ENCODE measurements at places on chromosomes 2 and 18.

- no peaks in the 10 kb centered on the region for H3K36me3 ChIP-seq
- no peak overlapping the region for H3K4me3 ChIP-seq
- no peaks in the 10 kb centered on the region for H3K27me3 ChIP-seq
- no peak for DNase-seq
Observed at GRCh38 chr2:98296440-98296839, 49.8 kb upstream of the CNGA3 start.

DNA sequence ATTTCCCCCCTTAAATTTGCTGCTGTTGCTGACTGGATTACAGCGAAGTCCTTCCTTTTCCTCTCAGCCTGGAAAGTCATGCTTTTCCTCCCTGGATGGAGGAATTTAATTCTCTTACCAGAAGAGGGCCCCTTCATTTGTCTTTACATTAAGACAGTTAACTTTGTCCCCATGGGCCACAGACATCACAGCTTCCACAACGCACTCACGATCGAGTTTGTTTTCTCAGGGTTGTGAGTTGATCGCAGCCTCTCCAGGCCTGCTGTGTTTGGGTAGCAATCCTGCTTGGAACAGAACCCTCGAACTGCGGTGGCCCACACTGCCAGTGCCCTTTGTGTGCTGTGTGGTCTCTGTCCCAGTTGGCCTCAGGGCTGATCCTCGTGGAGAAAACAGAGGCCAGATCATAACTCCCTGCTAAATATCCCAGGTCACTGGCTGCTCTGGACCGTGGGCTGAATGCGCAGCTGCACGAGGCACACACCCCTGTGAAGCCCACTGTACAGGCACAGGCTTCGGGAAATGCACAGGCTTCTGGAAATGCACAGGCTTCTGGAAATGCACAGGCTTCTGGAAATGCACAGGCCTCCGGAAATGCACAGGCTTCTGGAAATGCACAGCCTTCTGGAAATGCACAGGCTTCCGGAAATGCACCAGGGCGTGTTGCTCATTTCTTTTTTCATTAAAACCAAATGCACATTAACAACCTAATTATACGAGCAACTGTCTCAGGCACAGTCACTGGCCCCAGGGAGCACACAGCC, 2.2 kb upstream of the PDIA6 start:
- no peaks in the 10 kb centered on the region for H3K36me3 ChIP-seq
- peaks cover 2% of the 10 kb centered on the region for H3K27me3 ChIP-seq
- peak; percentile 50 for DNase-seq
- H3K27ac ChIP-seq, result peak overlapping the region; percentile 5

GRCh38 chr2:23691565-23691964, 235.4 kb downstream of the ATAD2B start:
- peaks cover 3% of the 10 kb centered on the region for H3K36me3 ChIP-seq
- no peaks in the 10 kb centered on the region for H3K4me1 ChIP-seq
- H3K27me3 ChIP-seq, result no peaks in the 10 kb centered on the region
- no peak for DNase-seq
- no peak overlapping the region for H3K4me3 ChIP-seq

DNA sequence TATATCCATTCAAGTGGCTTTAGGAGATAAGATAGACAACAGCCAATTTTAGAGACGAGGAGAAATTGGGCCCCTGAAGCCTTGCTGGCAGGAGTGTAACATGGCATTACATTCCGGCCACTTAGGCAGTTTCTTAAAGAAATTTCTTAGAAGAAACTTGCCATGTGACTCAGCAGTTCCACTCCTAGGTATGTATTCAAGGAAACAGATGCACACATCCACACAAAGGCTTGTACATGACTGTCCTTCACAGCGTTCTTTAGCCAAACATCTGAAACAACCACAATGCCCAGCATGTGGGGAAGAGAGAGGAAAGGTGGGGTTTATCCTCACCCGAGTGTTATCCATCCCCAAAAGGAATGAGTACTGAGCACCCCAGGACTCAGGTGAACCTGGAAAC, 107.1 kb downstream of the NFATC1 start:
- H3K27me3 ChIP-seq, result no peaks in the 10 kb centered on the region
- peaks cover 27% of the 10 kb centered on the region for H3K4me1 ChIP-seq
- H3K4me3 ChIP-seq, result no peak overlapping the region
- peak; percentile 45 for DNase-seq
- no peaks in the 10 kb centered on the region for H3K36me3 ChIP-seq

- no peak overlapping the region for H3K27ac ChIP-seq
- H3K4me1 ChIP-seq, result peaks cover 21% of the 10 kb centered on the region
- no peak overlapping the region for H3K4me3 ChIP-seq
Observed at GRCh38 chr2:98867539-98868309, 68.3 kb downstream of the CRACDL start.

DNA sequence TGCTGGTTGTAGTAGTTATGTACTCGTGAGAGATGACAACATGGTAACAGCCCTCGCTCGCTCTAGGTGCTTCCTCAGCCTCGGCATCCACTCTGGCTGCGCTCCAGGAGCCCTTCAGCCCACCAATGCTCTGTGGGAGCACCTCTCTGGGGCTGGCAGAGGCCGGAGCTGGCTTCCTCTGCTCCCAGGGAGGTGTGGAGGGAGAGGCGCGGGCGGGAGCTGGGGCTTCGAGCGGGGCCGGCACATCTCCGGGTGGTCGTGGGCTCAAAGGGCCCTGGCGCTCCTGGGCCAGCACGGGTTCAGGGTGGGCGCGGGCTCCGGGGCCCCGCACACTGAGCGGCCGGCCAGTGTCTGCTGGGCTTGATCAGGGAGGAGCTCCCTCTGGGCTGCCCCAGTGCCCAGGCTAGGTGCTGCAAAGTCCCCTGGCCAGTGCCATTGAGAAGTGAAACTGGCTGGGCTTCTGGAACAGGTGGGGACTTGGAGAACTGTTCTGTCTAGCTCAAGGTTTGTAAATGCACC, 1012.1 kb downstream of the CNTNAP5 start:
- no peaks in the 10 kb centered on the region for H3K27me3 ChIP-seq
- no peaks in the 10 kb centered on the region for H3K36me3 ChIP-seq
- DNase-seq, result no peak
- no peaks in the 10 kb centered on the region for H3K4me1 ChIP-seq
- H3K4me3 ChIP-seq, result no peak overlapping the region
- H3K27ac ChIP-seq, result no peak overlapping the region

GRCh38 chr2:176536439-176537133, 267.3 kb downstream of the MTX2 start:
- H3K27me3 ChIP-seq, result no peaks in the 10 kb centered on the region
- H3K36me3 ChIP-seq, result no peaks in the 10 kb centered on the region
- H3K4me3 ChIP-seq, result no peak overlapping the region
- no peak overlapping the region for H3K27ac ChIP-seq
- DNase-seq, result no peak
- H3K4me1 ChIP-seq, result no peaks in the 10 kb centered on the region

DNA sequence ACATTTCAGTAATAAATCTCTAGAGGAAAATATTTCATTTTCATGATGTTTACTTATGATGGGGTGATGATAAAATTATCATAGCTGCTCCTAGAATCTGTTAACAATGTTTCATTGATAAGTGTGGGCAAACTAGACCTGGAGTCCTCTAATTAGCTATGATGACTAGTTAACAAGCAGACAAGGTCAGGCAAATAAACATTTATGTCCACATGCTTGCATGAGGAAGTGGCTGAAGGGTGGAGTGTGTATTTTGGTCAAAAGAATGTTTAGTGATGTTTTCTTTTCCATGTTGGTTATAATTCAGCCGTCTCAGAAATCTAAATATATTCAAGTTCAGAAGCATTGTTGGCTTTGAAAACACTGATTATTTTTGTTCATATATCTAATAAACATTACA, 99.9 kb upstream of the FN1 start:
- H3K4me1 ChIP-seq, result peaks cover 34% of the 10 kb centered on the region
- no peak overlapping the region for H3K4me3 ChIP-seq
- H3K27ac ChIP-seq, result peak overlapping the region; percentile 9
- H3K36me3 ChIP-seq, result no peaks in the 10 kb centered on the region
- DNase-seq, result peak; percentile 59

DNA sequence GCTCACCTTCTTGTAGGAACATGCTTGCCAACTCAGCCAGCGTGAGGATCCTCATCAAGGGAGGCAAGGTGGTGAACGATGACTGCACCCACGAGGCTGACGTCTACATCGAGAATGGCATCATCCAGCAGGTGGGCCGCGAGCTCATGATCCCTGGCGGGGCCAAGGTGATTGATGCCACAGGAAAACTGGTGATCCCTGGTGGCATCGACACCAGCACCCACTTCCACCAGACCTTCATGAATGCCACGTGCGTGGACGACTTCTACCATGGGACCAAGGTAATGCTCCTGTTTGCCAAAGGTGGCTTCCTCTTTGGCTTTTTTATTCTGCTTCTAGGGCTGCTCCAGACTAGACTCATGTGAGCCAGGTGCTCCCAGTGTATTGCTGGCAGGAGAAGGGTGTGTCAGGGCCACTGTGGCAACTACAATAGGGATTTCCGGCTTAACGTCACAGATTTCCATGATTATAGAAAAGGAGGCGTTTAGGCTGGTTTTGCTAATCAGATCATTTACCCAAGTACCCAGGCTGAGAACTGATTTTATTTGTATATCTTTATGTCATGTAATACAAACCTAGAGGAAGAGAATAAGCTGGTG, 50.6 kb downstream of the DPYSL5 start:
- DNase-seq, result no peak
- no peaks in the 10 kb centered on the region for H3K4me1 ChIP-seq
- peaks cover 11% of the 10 kb centered on the region for H3K27me3 ChIP-seq

GRCh38 chr2:174121612-174122011, 126.7 kb downstream of the OLA1 start:
- no peaks in the 10 kb centered on the region for H3K27me3 ChIP-seq
- no peak overlapping the region for H3K4me3 ChIP-seq
- no peak overlapping the region for H3K27ac ChIP-seq
- H3K36me3 ChIP-seq, result no peaks in the 10 kb centered on the region
- DNase-seq, result peak; percentile 34

GRCh38 chr2:18814387-18814786, 225.0 kb upstream of the NT5C1B start:
- no peak overlapping the region for H3K27ac ChIP-seq
- H3K36me3 ChIP-seq, result no peaks in the 10 kb centered on the region
- no peaks in the 10 kb centered on the region for H3K4me1 ChIP-seq
- no peak for DNase-seq

- no peaks in the 10 kb centered on the region for H3K4me1 ChIP-seq
- DNase-seq, result no peak
- H3K27ac ChIP-seq, result no peak overlapping the region
- no peaks in the 10 kb centered on the region for H3K27me3 ChIP-seq
Observed at GRCh38 chr2:79796641-79797040, 283.8 kb downstream of the CTNNA2 start.
